ENCODE measurements at places on chromosomes 1 and 21. TPM values are rescaled to one million over a fixed set of nuclear protein-coding genes. Genes with fewer than 3 reads are reported as not detected.

Gene FH
- total RNA-seq, result 75.1 TPM

Gene RNF220
- 124 TPM for total RNA-seq

DNA sequence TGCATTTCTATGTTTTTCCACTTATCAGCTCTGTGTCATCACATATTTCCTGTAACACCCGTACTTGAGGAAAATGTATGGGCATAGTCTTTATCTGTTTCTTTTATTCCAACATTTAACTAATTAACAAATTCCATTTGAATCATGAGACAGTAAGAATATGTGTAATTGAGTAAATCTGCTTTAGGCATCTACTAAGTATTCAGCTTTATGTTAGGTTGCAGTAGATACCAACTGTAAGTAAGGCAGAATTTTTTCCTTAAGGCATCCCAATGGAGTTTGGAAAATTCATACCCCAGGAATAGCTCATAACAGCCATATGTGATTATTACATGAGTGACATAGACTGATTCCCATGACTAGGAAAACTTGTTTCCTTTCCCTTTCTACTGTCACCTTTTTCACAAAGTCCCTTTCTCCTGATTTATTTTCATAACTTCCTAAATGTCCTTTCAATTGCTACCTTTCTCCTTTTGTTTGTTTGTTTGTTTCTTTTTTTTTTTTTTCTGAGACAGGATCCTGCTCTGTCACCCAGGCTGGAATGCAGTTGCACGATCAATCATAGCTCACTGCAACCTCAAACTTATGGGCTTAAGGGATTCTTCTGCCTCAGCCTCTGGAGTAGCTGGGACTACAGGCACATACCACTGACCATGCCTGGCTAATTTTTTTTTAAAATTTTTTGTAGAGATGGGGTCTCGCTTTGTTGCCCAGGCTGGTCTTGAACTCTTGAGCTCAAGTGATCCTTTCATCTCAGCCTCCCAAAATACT lies 59.8 kb upstream of the CACYBP start:
- DNase-seq, result no peak

GRCh38 chr1:2446394-2446793 lies 29.7 kb upstream of the PLCH2 start:
- no peak for DNase-seq

DNA sequence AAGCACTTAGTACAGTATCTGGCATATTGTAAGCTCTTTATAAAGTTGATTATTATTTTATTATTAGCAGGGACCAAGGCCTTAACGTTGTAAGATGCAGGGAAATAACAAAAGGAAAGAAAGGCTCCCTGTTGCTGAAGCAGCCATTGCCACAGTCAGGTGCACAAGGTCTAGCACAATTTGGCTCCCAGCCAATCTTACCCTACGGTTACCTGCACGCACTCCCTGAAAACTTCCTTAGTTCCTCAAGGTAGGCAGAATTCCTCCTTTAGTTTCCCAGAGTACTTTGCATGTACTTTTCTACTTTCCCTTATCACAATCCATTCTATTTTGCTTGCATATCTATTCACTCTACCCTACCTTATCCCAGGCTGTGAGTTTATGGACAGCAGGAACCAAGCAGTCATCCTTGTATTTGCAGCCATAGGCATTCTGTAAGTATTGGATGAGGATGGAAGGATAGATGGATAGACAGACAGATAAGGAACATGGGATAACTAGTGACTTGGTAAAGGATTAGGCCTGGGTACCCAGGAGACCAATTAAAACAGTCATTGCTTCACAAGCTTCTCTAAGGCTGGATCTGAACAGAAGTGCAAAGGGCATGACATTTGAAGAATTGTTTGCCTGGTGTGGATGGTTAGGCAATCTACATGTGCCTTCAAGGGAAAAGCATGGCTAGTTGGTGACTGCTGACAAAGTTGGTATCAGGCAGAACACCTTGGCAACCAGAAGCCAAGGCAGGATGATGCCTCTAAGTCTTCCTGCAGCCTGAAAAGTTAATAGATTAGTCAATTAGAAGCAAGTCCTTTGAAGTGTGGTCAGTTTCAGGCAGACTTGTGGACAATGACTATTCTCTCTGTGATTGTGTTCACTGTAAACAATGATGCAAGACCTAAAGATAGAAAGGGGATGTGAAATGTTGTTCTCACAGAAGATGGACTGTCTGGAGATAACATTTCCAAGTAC lies 20.8 kb upstream of the JAK1 start:
- DNase-seq, result peak; percentile 93

Gene C1orf210
- 2.5 TPM for total RNA-seq

Gene TNNT2
- 0.17 TPM for total RNA-seq

DNA sequence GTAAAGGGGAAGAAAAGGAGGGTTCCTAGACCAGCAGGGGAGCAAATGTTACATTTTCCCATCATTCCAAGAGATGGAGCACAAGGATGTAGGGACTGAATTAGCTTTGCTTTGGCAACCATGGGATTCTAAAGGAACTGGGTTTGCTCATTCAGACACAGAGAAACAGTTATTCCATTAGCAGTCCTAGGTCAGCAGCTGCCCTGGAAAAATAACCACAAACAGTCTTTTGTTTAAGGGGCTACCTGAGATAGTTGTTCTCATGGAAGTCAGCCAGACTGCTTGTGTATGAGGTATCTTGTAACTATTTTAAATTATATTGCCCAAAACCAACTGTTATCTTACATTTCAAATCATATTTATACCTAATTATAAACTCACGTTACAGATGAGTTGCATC lies 58.4 kb upstream of the VCAM1 start:
- DNase-seq, result no peak

GRCh38 chr1:90435351-90435750 lies 281.8 kb downstream of the BARHL2 start:
- no peak for DNase-seq

GRCh38 chr1:58434181-58434580 lies 112.3 kb downstream of the OMA1 start:
- DNase-seq, result no peak

- no peak for DNase-seq
Measured at GRCh38 chr1:185972096-185972850, 238.1 kb downstream of the HMCN1 start.

Gene TRIM46
- total RNA-seq, result 9.4 TPM

GRCh38 chr1:164958982-164959768 lies 397.3 kb downstream of the LMX1A start:
- no peak for DNase-seq

Gene CCDC30
- 0.06 TPM for total RNA-seq

- DNase-seq, result no peak
Measured at GRCh38 chr1:209063767-209064659, 519.5 kb upstream of the CAMK1G start.

DNA sequence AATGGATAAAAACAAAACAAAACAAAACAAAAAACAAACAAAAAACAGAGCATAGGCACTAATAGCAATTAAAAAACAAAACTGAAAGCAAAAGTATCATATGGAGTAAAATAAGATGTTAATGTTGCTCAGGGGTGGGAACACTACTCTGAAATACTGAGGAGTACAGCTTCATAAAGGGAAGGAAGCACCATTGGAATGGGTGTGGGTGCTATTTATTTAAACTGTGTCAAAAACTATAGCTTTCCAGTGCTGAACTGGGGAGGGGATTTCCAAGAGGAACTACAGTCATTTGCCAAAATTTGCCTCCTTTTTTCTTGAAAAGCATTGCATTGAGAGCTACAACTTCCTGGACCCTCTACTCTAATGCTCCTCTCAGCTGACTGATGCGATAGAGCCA lies 40.0 kb downstream of the SPTA1 start:
- DNase-seq, result no peak

GRCh38 chr1:65108025-65108642 lies 39.9 kb upstream of the AK4 start:
- no peak for DNase-seq

Gene HSD11B1
- 0.75 TPM for total RNA-seq

- DNase-seq, result no peak
Measured at GRCh38 chr1:39380036-39380435, 111.4 kb upstream of the BMP8A start.

Gene FGR
- not detected for total RNA-seq

Gene FYB2
- not detected for total RNA-seq

GRCh38 chr1:216310776-216311175 lies 112.5 kb downstream of the USH2A start:
- DNase-seq, result peak; percentile 18

GRCh38 chr1:117121589-117122329 lies at the start of gene TRIM45:
TSS of gene TRIM45 (minus strand) at chr1:117121749. CDS start at chr1:117121201, 548 bp downstream.
- DNase-seq, result peak; percentile 68

Gene USF1
- 53.7 TPM for total RNA-seq

- no peak for DNase-seq
Measured at GRCh38 chr1:162285149-162285561, 91.5 kb downstream of the SPATA46 start.

Gene DCST1
- not detected for total RNA-seq

- DNase-seq, result no peak
Measured at GRCh38 chr21:36698981-36699545, at the start of gene SIM2. TSS of gene SIM2 (plus strand) at chr21:36699115. CDS start at chr21:36699747, 632 bp downstream.

All from epithelial cell of proximal tubule (primary cell).